ENCODE measurements at places on chromosomes 13 and 19.

GRCh38 chr19:3606690-3607289, at the start of gene TBXA2R:
TBXA2R (minus strand) TSS chr19:3606875; CDS start chr19:3600634, 6,241 bp downstream.
- DNase-seq, result peak; percentile 65

- DNase-seq, result no peak
These were observed 30.6 kb upstream of the DPP9 start for GRCh38 chr19:4754248-4754647.

DNA sequence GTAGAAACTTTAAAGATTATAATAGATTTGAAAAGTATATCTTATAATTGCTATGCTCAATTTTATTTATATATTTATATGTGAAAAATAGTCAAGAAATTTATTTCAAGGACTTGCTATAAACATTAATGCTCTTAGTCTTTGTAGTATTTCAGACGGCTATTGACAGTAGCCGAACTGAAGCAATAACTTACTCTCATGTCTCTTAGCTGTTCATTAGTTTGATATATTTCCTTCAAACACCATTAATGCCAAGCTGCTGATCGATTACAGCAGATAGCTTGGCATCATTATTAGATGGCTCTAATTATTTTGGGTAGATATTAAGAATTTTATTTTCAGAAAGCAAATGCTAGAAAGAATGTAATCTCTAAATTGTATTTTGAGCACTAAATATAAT, 1151.5 kb upstream of the SPRY2 start:
- no peak for DNase-seq

DNA sequence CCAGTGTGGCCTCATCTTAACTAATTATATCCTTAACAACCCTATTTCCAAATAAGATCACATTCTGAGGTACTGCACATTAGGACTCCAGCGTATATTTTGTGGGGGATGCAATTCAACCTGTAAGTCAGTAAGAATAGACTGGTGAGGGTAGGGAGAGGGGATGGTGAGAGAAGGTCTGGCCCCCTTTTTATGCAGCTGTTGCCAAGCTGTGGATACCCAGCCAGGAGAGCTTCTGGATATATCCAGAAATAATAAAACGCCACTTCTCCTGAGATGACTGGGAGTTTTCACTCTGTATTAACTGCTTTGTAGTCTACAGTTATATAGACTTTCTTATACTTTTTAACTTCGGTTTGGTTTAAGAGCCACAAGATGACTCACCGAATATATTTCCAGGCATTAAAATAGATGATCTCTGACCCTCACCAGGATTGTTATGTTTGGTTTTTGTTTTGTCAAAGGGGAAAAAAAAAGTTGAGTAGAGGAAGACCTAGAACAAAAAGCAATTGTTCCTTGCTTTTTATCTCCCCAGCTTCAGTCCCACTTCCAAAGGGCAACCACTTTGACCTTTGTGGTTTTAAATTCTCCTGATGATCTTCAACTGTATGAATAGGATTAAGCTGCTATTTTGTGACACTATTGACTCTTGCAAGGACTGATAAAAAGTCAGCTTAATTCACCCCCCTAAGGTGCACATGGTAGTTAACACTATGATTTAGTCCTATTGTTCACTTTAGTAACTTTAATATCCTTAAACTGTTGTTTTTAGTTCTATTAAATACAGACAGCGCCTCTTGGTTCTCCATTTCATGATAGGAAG, 3.1 kb upstream of the NEK3 start:
- no peak for DNase-seq
